ENCODE measurements at places on chromosomes 13 and 19.

DNA sequence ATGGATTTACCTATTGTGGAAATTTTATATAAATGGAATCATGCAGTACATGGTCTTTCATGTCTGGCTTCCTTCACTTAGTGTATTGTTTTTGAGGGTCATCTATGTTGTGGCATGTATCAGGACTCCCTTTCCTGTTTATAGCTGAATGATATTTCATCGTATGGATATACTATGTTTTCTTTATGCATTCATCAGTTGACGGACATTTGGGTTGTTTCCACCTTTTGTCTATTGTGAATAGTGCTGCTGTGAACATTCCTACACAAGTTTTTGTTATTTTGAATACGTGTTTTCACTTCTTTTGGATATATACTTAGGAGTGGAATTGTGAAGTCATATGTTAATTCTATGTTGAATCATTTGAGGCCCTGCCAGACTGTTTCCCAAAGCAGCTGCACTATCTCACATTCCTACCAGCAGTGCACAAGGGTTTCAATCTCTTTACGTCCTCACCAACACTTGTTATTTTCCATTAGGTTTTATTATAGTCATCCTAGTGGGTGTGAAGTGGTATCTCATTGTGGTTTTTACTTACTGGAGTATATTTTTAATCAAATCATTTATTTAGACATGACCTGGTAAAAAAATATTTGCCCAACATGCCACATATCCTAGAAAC, 262.7 kb downstream of the DLEU7 start:
- no peak for DNase-seq

DNA sequence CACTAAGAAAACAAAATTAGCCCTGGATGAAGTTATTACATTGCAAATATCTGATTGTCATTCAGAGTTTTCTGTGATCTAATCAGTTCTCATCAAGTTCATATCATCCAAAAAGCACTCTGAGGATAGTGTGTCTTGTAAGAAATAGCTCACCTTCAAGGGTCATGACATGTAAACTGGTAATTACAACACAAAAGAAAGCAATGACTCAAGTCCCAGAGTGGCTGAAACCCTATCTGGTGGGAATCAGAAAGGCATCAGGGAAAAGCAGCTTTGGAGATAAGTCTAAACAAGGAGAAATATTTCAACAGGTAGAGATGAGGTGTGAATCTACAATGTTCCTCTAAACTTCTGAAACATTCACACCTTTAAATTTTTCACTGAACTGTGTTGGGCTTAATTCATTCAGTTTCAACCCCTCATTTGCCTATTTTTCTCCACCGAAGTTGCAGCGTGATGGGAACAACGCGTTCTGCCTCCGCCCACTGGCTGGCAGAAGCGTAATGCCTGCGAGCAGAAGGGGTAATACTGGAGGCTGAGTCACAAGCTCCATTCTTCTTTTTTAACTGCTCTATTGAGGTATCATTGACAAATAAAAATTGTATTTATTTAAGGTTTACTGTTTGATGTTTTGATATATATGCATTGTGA, 155.2 kb upstream of the IPO5 start:
- DNase-seq: no peak

- no peak for DNase-seq
Observed at GRCh38 chr13:106657104-106657503, 89.2 kb upstream of the ARGLU1 start.

- DNase-seq: no peak
Observed at GRCh38 chr13:77506874-77507273, 28.6 kb upstream of the SCEL start.

DNA sequence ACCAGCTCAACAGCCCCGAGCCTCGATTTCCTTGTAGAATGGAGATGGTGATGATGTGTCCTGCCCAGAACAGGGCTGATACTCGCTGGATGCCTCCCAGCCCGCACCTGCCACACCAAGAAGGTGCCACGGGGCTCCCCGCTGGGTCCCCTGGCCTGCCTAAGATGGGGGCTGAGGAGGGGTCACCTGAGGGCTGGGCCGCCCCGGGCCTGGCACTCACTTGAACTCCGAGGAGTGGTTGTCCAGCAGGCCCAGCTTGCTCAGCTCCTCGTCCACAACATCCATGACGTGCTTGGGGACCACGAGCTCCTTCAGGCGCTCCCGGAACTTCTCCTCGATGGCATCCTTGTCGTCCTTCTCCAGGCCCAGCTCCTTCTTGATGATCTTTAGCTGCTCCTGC, 14.4 kb downstream of the LONP1 start:
- DNase-seq: no peak

DNA sequence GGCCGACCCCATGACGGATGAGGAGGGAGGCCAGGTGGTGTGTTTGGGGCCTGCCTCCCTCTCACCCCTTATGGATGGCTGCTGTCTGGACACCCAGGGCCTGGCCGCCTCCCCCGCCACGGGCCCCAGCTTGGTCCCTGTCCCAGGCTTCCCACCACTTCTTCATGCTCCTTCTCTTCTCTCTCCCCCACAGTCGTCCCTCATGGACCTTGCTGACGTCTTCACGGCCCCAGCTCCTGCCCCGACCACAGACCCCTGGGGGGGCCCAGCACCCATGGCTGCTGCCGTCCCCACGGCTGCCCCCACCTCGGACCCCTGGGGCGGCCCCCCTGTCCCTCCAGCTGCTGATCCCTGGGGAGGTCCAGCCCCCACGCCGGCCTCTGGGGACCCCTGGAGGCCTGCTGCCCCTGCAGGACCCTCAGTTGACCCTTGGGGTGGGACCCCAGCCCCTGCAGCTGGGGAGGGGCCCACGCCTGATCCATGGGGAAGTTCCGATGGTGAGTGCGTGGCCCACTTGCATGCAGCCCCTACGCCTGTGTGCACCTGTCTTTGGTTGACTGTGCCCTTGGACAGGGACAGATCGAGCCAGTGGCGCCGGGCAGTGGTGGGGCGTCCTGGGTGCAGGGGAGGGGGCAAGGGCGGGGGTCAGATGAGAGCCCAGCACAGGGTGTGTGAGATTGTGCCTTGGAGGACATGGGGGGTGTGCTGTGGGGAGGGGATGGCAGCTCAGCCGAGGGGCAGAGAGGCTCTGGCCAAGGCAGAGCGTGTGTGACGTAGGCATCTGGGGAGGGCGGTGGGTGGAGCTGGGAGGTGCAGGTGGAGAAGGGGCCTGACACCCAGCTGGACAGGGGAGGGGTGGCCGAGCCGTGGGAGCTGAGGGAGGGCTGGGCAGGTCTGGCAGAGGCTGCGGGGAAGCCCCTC, 16.8 kb downstream of the EPN1 start:
- DNase-seq: no peak

DNA sequence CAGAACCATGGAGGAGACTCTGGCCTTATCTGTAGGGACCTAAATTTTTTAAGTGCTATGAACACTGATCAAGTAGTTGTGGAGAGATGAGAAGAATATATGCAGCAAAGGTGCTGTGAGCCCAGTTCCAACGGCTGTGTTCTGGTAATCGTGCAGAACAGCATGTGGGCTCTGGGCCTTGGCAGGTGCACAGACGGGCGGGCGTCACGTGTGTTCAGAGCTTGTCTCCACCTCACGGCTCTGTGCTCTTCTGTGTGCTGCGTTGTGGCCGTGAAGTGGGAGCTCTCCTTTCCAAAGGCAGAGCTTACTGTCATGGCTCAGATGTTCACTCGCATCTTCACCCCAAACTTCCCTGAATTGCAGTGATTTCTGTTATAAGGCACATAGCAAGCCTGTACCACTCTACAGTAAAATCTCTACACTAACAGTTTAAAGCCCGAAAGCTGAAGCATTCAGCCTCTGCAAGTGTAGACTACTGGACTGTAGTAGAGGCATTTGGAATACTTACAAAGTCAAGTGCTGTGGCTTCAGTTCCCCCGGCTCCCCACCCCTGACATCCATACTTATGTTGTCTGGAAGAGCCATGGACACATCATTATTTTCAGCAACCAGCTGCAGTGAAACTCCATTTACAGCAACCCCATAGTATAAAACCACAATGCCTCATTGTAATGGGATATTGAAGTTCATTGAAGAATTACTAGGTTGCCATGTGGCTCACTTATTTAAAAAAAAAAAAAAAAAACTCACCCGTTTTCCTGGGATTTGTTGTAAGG, 27.5 kb upstream of the TEX29 start:
- no peak for DNase-seq

DNA sequence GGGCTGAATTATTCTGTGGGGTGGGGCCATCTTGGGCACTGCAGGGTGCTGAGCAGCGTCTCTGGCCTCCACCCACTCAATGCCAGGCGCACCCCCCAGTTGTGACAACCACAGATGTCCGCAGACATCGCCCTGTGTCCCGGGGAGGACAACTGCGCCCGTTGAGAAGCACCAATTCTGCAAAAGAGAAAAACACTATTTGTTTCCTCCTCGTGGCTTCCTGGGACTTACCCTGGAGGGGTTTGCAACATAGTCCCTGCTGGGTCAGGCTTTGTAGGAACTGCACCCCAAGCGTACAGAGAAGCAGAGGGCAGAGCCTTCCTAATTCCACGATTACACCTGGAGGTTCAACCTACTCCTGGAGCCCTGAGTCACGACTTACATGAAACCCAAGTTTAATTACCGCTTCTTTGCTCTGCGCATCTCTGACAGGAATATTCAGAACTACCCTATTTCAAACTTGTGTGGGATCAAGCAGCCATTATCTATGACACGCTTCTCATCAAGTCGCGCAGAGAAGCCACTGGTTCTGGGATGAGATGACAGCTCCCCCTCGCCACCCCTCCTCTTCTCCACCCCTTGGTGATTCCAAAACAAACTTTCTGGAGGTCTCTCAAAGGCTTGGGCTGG, 11.1 kb upstream of the SLC39A3 start:
- DNase-seq: no peak

- DNase-seq: no peak
Observed at GRCh38 chr19:13978351-13979243, 26.3 kb downstream of the DCAF15 start.

DNA sequence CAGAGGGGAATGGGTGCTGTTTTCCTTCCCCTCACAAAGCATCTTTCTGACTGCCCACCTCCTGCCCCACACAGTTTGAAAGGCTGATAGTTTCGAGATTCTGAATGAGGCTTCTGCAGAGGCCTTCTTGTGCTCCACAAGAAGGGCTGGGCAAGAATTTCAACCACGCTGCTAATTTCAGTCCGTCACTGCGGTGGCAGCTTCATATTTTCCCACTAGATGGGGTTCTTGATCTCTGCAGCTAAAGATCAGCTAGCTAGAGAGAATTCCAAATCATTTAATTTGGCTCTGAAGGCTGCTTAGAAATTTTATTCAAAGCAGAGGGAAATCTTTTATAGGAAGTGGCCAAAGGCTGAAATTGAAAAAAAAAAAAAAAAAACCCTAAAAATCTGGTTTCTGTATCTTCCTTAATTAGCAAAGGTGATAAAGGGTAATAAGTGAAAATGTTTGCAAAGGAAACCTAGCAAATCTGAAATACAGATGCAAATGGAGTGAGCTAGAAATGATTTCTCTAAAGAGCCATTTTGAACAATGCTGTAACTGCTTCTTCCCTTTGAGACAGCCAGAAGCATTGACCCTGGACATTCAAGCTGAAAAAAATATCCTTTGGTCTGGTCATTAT, 38.0 kb upstream of the C13orf42 start:
- no peak for DNase-seq

DNA sequence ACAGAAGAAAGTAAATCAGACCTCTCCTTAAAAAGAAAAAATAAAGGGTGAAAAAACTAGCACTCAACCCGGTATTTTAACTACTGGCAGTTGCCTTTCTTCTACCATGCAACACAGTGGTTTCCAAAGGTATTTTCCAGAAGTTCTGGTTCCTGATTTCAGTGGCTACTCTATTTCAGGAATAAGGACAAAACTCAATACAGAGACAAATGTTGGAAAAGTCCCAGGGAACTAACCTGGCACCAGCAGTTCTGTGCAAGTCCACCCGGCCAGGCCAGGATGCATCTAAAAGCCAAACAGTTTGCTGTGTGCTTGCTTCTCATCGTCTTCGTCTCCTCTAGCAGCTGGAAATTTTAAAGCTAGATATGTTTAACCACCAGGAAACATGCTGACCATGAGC, 52.5 kb downstream of the FOXO1 start:
- DNase-seq: no peak

DNA sequence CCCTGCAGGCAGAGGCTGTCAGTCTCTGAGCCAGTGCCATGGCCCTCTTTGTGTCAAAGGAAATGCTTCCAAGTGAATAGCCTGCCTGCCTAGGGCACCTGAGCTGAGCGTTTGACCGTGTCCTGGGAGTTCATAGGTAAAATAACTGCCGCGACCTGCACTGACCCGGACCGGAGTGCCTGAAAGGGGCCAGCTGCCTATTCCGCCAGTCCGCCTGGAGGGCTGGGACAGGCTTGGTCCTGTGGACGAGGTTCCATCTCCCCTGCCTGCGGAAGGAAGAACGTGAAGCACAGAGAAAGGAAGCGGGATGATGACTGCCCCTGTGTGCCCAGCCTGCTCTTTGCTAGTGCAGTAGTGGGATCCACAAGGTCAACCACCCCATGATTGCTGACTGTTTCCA, 17.5 kb upstream of the ZNF492 start:
- no peak for DNase-seq

DNA sequence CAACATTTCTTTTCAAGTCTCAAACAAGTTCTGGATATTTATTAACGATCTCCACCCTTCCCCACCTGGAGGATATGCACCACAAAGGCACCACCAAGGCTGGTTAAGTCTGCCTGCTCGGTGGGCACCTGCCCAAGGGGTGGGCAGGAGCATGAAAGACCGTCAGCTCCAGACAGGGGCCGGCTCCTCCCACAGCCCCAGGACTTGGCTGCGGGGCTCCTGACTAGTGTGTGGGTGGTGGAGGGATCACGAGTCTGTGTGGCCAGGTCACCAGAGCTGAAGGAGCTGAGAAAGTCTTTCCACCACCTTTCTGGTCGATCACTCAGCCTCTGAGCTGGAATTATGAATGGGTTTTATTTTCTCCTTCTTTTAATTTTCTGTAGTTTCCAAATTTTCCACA, 7.8 kb downstream of the SLC7A1 start:
- no peak for DNase-seq

GRCh38 chr13:46983881-46984280, 87.0 kb upstream of the HTR2A start:
- no peak for DNase-seq

DNA sequence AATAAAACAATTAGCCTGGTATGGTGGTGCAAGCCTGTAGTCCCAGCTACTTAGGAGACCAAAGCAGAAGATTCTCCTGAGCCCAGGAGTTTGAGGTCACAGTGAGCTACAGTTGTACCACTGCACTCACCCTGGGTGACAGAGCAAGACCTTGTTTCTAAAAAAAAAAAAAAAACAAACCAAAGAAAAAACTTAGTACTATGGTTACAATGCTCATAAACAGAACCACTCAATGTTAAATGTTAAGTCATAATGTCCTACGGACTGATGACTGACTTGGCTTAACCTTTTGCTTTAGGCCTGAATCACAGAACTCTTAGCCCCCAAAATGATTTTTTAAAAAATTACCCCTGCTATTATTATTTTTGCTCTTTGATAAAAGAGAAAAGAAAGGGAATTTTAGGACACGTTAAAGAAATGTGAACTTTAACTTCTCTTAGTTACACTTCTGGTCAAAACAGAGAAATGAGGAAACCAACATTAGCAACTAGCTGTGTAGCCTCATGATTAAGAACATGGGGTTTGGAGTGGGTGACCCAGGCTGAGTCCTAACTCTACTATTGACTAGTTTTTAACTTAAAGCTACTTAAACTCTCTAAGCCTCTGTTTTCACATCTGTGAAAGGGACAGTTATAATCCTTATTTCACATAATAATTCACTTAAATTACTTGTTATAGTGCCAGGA, 13.7 kb upstream of the ELF1 start:
- no peak for DNase-seq

GRCh38 chr19:38024992-38025908, 118.2 kb downstream of the SIPA1L3 start:
- DNase-seq: no peak

- no peak for DNase-seq
Observed at GRCh38 chr19:56637976-56638555, 4.9 kb upstream of the SMIM17 start.

- no peak for DNase-seq
Observed at GRCh38 chr19:50239921-50240590, 36.6 kb downstream of the MYH14 start.

All from T-helper 2 cell (primary cell).